Occipital lobe (tissue), 3 donors: ENCODE measurements at places on chromosomes 11 and 22. TPM values are rescaled to one million over a fixed set of nuclear protein-coding genes. Genes with fewer than 3 reads are reported as not detected.

Gene KRTAP5-11
- not detected for total RNA-seq

Gene OR52E6
- total RNA-seq, result not detected

Gene RIC3
- total RNA-seq, result 55.7 TPM

Gene ENTHD1
- total RNA-seq, result 0.16 TPM

Gene PARVG
- 0.47 TPM for total RNA-seq

Gene EHF
- total RNA-seq, result 0.16 TPM
